ENCODE measurements at places on chromosomes 5 and 9. TPM values are rescaled to one million over a fixed set of nuclear protein-coding genes. Genes with fewer than 3 reads are reported as not detected.
A peak's percentile ranks its signal among the peaks of the same experiment; 100 is the strongest.

DNA sequence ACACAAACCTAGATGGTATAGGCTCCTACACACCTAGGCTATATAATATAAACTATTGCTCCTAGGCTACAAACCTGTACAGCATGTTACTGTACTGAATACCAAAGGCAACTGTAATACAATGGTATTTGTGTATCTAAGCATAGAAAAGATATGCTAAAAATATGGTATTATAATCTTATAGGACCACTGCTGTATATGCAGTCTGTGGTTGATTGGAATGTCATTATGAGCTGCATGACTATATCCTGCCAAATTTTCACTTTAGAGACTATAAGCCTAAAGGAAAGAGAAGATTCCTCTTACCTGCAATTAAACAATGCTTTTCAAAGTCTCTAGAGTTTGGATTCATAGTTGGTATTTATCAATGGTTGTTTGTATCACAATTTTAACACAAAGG is 24.7 kb upstream of the ACOT12 start:
- H3K4me3 ChIP-seq, result no peak overlapping the region
- H3K4me1 ChIP-seq, result no peaks in the 10 kb centered on the region
- no peak overlapping the region for H3K27ac ChIP-seq
- H3K27me3 ChIP-seq, result no peaks in the 10 kb centered on the region

Gene GPRIN1
- 1.2 TPM for total RNA-seq

GRCh38 chr9:87516222-87516925 is 18.7 kb downstream of the DAPK1 start:
- H3K27ac ChIP-seq, result no peak overlapping the region
- DNase-seq, result no peak
- no peaks in the 10 kb centered on the region for H3K27me3 ChIP-seq
- H3K4me1 ChIP-seq, result peaks cover 5% of the 10 kb centered on the region
- H3K4me3 ChIP-seq, result no peak overlapping the region

Gene SPATA31C1
- total RNA-seq, result not detected

GRCh38 chr5:33852319-33852718 is 39.5 kb downstream of the ADAMTS12 start:
- no peak overlapping the region for H3K27ac ChIP-seq
- no peaks in the 10 kb centered on the region for H3K36me3 ChIP-seq
- peaks cover 3% of the 10 kb centered on the region for H3K4me1 ChIP-seq
- no peak for DNase-seq

Gene SV2C
- total RNA-seq, result not detected

GRCh38 chr9:135602789-135603481 is 36.4 kb downstream of the GLT6D1 start:
- no peak overlapping the region for H3K27ac ChIP-seq
- no peak overlapping the region for H3K4me3 ChIP-seq
- peak; percentile 50 for DNase-seq
- H3K4me1 ChIP-seq, result peaks cover 7% of the 10 kb centered on the region
- H3K27me3 ChIP-seq, result no peaks in the 10 kb centered on the region
- no peaks in the 10 kb centered on the region for H3K36me3 ChIP-seq

Gene FBN2
- 0.61 TPM for total RNA-seq

DNA sequence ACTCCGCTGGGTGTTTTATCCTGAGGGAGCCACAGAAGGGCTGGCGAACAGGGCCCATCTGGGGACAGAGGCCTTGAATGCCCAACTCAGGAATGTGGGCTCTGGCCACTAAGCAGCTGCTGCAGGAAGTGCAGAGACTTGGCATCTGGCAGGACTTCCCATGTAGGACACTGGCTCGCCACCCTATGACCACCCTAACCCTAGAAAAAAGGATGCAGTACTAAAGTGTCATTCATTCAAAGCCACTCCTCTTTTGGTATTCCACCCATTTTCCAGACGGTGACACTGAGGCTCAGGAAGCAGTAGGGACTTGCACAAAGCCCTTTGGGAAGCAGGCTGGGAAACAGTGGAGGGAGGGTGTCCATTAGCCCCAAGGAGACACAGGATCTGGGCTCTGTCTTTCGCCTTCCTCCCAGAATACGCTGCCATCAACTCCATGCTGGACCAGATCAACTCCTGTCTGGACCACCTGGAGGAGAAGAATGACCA is 3.0 kb downstream of the BBLN start:
- peaks cover 17% of the 10 kb centered on the region for H3K36me3 ChIP-seq
- H3K27me3 ChIP-seq, result no peaks in the 10 kb centered on the region
- H3K4me1 ChIP-seq, result peaks cover 2% of the 10 kb centered on the region
- no peak for DNase-seq
- no peak overlapping the region for H3K4me3 ChIP-seq
- H3K27ac ChIP-seq, result no peak overlapping the region

DNA sequence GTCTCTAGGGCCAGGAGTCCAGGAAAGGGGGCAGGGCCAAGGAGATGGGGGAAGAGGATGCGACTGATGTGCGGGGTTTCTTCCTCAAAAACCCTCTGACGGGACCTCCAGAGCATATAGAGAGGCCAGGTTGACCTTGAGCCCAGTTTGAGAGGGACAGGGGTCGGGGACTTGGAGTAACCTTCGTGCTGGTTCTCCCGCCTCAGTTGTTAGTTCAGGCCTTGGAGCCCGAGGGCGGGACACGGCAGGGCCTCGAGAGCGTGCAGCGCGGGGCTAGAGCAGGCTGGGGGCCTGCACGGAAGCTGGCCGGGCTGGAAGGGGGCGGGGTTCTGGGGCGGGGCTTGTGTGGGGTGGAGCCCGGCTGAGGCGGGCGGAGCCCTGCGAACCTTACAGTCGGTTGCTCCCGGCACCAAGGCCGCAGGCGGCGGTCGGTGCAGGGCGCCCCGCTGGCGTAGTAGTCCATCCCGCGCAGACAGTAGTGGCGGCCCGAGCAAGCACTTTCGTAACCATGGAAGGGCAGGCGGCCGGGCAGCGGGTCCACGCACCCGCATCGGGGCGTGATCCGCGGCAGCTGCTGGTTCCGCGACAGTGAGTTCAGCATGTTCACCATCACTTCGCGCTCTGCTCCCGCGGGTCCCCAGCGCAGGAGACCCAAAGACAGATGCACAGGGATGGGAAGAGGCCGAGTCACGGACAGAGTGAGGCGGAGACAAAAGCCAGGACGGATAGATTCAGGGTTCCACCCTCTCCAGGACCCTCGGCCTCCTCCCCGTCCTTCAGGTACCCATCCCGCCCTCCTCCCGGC is 4.0 kb upstream of the MYORG start:
- H3K4me1 ChIP-seq, result peaks cover 45% of the 10 kb centered on the region
- H3K36me3 ChIP-seq, result no peaks in the 10 kb centered on the region
- no peak overlapping the region for H3K27ac ChIP-seq

- H3K4me3 ChIP-seq, result no peak overlapping the region
- H3K27me3 ChIP-seq, result no peaks in the 10 kb centered on the region
- peaks cover 16% of the 10 kb centered on the region for H3K4me1 ChIP-seq
- no peak overlapping the region for H3K27ac ChIP-seq
Measured at GRCh38 chr5:137891849-137892248, 2.6 kb downstream of the PKD2L2 start.
